Glomerular endothelial cell (primary cell): ENCODE measurements at places on chromosomes 2 and 18. TPM values are rescaled to one million over a fixed set of nuclear protein-coding genes. Genes with fewer than 3 reads are reported as not detected.

- DNase-seq, result no peak
Observed at GRCh38 chr2:112195167-112195766, 57.1 kb downstream of the FBLN7 start.

DNA sequence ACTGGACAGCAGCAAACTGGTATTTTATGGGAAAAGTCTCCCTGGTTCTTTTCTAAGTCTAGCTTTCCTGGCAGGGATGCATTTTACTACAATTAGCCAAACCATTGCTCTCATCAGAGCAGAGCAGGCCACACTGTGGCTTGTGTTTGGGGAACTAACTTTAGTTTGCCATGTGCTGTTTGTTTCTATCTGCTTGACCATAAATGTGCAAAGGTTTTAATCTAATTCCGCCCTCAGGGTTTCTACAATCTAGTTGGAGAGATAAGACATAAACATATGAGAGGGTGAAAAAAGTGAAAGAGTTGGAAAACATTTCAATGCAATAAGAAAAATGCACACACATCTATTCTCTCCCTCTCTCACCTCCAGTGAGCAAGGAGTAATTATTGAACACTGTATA is 86.9 kb upstream of the MAPK4 start:
- no peak for DNase-seq

Gene AP1S3
- total RNA-seq, result 5.9 and 6.7 TPM in 2 replicates

DNA sequence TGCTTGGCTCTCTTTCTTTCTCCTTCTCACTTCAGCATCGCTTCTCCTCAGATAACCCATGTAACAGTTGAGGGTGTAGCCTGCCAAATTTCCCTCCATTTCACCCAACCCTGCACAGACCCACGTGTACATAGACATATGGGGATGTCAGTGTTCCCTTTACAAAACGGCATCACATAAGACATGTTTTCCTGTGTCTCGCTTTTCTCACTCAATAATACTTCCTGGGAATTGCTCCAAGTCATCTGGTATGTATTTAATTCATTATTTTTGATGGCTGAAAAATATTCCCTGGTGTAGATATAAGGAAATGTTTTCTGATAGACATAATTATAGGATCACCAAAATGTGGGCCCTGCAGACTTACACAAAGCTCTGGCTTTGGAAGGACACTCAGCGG is 176.8 kb downstream of the LOXHD1 start:
- DNase-seq, result no peak

DNA sequence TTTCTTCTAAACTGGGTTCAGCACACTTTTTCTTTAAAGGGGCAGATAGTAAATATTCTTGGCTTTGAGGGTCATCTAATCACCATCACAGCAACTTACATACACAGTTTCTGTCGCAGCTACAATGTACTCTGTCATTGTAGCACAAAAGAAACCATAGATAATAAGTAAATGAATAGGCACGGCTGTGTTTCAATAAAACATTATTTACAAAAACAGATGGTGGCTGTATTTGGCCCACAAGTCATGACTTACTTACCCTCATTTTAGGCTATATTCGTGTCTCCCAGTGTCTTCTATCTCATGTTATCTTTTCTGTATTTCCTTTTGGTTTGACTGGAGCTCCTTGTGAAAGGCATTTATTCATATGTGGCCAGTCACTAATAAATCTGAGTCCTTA is 168.3 kb downstream of the MAP2 start:
- no peak for DNase-seq

DNA sequence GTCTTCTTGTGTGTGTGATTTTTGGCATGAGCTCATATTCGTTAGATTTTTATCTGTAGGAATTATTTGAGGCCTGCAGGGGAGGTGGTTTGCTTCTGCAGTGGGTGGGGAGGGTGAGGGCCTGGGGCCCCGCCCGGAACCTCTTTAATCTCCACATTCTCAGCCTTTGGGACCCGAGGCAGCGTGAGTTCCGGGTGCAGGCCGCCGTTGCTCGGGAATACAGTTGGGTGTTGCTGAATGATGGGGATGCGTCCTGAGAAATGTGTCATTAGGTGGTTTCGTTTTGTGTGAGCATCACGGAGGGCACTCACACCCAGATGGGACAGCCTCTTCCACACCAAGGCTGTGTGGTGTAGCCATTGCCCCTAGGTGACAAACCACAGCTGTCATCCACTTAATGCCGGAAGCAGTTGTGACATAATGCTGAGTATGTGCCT is 13.7 kb upstream of the GAL3ST2 start:
- no peak for DNase-seq

- DNase-seq, result no peak
Observed at GRCh38 chr18:58110398-58110797, 66.4 kb downstream of the NEDD4L start.

Gene OR6B2
- total RNA-seq, result not detected in 2 replicates

- no peak for DNase-seq
Observed at GRCh38 chr2:44952143-44952805, 10.8 kb downstream of the SIX3 start.

Gene IL1F10
- not detected in 2 replicates for total RNA-seq

Gene PXDN
- 1,281 and 1,930 TPM in 2 replicates for total RNA-seq

Gene TEX44
- not detected in 2 replicates for total RNA-seq

Gene DCDC2C
- total RNA-seq, result not detected in 2 replicates

Gene KLF7
- 24.2 and 30.6 TPM in 2 replicates for total RNA-seq

Gene SERPINB7
- 0.58 and 0.82 TPM in 2 replicates for total RNA-seq

- DNase-seq, result no peak
Observed at GRCh38 chr2:146189541-146189940, 1655.3 kb upstream of the ACVR2A start.

DNA sequence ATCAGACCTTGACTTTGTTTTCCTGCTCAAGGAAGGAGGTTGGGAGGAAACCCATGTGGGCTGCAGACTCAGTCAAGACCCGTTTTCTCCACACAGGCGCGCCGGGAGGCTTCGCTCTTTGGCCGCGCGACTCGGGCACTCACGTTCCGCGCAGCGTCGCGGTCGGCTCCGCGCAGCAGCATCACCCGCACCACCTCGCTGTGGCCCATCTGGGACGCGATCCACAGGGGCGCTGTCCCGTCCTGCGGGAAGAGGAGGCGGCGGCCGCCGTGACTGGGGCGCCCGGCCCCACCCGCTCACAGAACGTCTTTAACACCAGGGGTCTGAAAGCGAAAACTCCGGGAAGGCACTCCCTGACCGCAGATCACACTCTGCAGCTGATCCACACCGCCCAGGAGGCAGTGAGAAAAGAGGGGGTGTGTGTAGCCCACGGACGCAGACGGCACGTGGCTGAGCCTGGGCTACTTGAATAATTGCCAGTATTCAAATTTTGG is 33.1 kb upstream of the NPC1 start:
- DNase-seq, result no peak

GRCh38 chr18:21073180-21073579 is 38.4 kb downstream of the ROCK1 start:
- no peak for DNase-seq

- DNase-seq, result no peak
Observed at GRCh38 chr2:201269764-201270163, 9.4 kb downstream of the CASP8 start.

Gene SERPINB10
- not detected in 2 replicates for total RNA-seq

Gene ACTR1B
- total RNA-seq, result 59.7 and 62.4 TPM in 2 replicates

Gene DSEL
- 7.6 and 9.3 TPM in 2 replicates for total RNA-seq

Gene CCDC148
- total RNA-seq, result 0.35 and 1.2 TPM in 2 replicates

- no peak for DNase-seq
Observed at GRCh38 chr2:26086779-26087178, 52.9 kb downstream of the RAB10 start.

GRCh38 chr18:26307161-26307773 is 81.0 kb downstream of the TAF4B start:
- DNase-seq, result peak; percentile 42

DNA sequence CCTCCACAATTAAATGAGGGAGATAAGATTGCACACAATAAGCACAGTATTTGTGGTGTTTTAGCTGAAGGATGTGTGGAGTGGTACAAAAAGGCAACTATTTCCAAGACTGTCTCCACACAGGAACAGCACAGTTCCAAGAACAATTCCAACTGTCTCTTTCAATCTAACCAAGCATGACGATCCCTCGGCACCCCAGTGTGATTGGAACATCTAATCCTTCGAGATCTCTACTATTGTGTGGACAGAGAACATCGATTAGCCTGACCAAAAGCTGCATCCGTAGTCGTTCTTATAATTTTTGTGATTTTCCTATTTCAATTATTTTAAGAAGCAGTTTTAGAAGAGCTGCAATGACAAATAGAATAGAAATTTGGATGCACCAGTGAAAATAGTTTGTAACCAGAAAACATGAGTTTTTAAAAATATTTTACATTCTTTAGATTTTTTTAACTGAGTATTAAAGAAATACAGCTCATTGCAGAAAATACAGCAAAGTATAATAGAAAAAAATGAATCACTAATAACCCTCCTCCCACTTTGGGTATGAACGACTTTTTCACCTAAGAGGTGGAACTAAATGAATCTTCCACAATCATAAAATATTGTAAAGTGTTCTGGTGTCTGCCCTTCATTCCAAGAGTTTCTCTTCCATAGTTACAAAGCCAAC is 76.4 kb upstream of the CABLES1 start:
- no peak for DNase-seq

DNA sequence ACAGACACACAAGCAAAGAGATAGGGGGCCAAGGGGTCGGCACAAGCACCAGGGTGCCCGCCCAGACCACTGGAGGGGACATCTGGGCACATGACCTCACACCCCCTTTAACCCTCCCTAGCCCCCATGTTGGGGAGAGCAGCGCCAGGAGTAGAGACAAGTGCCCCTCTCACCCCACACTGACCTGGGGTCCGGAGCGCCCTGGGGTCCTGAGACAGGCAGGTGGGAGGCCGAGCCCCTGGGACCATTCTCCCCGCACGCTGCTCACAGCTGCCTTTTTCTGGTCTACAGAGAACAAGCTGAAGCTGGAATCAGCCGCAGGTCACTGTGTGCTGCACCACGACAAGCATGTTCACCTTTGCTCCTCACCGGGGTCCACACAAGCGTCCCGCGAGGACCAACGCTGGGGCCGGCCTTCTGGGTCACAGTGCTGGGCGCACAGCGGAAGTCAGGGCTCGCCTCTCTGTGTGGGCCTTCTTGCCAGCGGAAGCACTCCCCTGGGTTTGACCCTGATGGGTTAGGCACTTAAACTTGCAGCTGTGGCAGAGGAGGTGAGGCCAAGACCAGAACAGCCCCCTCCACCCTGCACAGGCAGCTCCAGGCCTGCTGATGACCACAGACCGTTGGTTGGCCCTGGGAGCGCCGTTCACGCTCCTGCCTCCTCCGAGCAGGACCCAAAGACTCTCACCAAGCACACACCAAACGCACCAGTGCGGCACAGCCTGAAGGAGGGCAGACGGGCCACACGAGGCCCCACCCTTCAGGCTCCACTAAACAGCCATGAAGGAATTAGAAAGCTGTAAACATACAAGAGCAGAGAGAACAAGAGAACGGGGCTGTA is 275.3 kb downstream of the EIPR1 start:
- no peak for DNase-seq

DNA sequence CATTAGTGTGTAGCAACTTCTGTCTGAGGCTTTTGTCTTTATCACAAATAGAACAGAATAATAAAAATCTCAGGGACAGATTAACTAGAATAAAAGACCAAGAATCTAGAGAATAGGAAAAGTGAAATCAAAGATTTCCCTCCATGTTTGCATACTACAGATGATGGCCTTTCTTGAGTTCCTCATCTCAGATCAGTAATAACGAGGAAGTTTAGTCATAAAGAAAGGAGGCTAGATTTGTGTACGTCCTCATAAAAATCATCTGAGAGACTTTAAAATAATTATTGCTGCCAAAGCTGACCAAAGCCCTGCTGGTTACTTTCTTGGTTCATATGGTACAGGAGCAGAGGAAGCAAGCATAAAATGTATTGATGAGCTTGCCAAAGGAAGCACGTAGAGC is 117.3 kb downstream of the MIB1 start:
- no peak for DNase-seq

GRCh38 chr2:240505910-240506309 is 51.9 kb downstream of the ANKMY1 start:
- DNase-seq, result no peak

Gene TMEFF2
- not detected in 2 replicates for total RNA-seq

Gene SERPINB4
- total RNA-seq, result not detected in 2 replicates
